GM19239 (cell line): ENCODE measurements at places on chromosomes 2 and 18.

DNA sequence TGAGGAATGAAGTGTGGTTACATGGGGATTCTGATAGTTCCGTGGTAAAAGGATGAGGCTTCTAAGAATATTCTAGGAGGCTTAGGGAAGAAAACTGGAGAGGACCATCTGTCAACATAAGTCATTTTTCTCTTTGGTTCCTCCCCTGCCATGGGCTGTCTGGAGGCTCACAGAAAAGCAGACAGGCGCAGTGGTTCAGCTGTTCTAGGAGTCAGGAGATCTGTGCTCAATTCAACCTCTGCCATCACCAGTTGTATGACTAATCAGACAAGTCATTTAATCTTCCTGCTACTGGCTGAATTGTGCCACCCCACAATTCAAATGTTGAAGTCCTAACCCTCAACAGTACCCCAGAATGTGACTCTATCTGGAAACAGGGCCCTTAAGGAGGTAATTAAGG, 36.4 kb downstream of the ADAM17 start:
- no peak for DNase-seq

GRCh38 chr2:237432484-237433092, 18.6 kb upstream of the COL6A3 start:
- DNase-seq = no peak

GRCh38 chr2:37230581-37230980, 815 bp downstream of the CEBPZ start:
- DNase-seq = no peak

GRCh38 chr2:111632661-111633060, 251.3 kb downstream of the ANAPC1 start:
- DNase-seq = no peak

GRCh38 chr2:226631671-226632070, 167.9 kb downstream of the IRS1 start:
- no peak for DNase-seq

GRCh38 chr2:177817300-177817699, 255.3 kb downstream of the PDE11A start:
- no peak for DNase-seq

DNA sequence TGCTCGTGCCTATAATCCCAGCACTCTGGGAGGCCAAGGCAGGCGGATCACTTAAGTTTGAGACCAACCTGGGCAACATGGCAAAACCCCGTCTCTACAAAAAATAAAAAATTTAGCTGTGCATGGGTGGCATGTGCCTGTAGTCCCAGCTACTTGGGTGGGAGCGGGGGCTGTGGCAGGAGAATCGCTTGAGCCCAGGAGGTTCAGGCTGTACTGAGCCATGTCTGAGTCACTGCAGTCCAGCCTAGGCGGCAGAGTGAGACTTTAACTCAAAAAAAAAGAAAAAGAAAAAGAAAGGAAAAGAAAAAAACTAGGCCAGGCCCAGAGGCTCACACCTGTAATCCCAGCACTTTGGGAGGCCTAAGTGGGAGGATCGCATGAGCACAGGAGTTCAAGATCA, 30.8 kb downstream of the TWSG1 start:
- DNase-seq = no peak

GRCh38 chr2:132581991-132582738, 87.8 kb downstream of the LYPD1 start:
- DNase-seq = no peak

DNA sequence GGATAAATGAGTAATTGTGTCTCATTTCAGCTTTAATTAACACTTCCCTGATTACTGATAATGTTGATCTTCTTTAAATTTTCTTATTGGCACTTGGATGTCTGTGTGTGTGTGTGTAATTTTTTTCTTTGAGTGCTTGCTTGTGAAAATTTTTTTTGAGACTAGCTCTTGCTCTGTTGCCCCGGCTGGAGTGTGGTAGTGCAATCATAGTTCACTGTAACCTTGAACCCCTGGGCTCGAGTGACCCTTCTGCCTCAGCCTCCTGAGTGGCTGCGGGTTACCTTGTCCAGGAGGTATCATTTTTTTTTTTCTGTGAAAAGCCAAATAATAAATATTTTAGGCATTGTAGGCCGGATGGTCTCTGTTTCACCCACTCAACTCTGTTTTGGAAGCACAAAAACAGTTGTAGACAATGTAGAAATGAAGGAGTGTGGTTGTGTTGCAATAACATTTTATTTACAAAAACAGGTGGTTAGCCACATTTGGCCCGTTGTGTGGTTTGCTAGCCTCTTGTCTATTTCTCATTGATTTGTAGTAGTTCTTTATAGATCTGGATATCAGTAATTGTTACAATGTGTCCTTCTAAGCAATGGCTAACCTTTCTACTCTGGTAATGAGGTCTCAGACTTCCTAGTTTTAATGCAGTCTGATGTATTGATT, 7.9 kb downstream of the IL1RL2 start:
- DNase-seq = no peak

DNA sequence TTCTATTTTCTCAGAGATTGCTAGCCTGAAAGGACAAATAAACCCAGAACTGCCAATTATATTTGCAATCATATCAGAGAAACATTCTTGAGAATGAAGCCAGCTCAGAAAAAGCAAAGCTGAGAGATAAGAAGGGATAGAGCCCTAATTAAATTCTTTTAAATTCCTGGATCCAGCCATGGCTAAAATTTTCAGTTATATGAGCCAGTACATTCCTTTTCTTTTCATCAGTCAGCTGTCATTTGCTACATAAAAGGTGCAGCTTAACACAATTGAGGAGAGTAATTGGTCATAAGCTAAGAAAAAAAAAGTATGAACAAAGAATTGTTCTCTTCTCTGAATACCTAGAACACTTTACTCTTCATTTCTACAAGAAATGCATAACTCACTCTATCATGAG, 303.5 kb upstream of the FIGN start:
- no peak for DNase-seq

DNA sequence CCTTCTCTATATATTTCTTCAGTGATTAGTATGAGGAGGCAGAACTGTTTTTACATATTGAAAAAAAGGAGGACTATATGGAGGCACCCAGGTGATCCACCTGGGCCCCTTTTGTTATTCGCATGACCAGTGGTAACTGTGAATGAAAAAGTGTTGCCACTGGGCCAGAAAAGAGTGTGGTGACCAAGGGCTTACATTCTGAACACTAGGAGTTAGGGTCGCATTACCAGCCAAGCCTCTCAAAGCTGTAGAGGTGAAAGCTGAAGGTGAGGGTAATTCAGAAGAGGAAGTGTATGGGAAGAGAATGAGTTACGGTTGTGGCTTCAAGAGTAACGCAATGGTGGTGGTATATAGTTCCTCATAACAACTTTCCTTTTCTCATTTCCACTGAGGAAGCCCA, 487.6 kb downstream of the TMEM182 start:
- no peak for DNase-seq

GRCh38 chr2:189594305-189594704, 13.7 kb upstream of the SLC40A1 start:
- no peak for DNase-seq

DNA sequence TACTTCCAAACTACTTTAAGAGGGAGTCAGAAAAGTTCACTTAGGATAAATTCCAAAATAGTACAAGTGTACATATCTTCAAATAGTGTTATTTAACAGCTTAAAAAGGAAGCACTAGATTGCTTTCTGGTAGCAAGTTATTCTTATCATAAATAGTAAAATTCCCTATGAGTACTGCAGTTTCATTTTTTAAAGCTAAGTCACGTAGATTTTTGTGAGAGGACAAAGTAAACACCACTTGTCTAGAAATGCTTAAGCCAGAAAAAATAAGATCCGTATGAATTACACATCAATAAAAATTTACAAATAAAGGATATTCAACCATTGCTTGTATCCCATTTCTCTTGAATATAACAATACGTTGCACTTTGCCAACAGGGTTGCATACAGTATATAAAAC, 19.2 kb downstream of the HNRNPLL start:
- DNase-seq = no peak

DNA sequence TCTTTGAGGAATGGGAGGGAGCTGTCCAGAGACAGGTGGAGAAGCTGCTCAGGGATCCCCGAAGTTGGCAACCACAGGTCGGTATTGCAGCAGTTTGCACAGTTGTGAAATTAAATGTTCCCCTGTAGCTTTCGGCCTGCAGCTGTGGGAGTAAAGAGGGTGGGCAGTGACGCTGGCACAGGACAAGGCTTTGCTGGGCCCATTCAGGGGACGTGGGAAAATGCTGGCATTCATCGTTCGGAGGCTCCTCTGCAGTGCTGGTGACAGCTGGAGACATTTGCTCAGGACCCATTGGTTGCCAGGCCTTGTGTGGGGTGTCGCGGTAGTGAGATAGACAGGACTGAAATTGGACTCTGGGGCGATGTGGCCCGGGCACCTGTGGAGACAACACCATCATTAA, 173.7 kb downstream of the MYCN start:
- DNase-seq = no peak

DNA sequence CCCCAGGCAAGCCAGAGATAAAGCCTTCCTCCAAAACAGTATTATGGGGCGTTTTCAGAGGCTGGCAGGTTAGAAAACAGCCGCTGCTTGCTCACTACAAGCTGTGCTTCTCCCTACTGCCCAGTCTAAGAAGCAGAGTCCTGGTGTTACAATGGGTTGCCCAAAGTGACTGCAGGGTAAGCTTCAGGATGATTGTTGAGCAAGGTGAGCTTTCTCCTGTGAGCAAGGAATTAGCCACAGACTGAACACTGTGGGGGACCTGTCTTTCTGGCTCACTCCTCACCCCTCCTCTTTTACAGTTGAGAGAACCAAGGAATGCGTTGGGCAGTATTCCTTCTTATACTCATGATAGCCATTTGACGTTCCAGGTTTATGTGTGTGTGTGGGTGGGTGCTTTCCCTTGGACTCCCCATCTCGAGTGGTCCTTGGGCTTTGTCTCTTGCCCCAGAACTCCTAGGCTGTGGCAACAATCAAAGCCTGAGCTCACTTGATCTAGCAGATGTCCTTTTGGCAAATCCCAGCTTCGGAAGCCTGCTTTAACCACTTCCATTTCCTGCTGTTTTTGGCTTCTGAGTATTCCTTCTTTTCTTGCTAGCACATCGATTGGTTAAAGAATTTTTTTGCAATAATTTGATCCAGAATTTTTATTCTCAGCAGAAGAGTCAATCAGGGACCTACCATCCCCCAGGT, 47.5 kb downstream of the KDM3A start:
- no peak for DNase-seq
